Metanephros (tissue), 2 donors: ENCODE measurements at places on chromosomes 6 and 20. TPM values are rescaled to one million over a fixed set of nuclear protein-coding genes. Genes with fewer than 3 reads are reported as not detected.

HUS1B gene
- total RNA-seq, result 3.0 TPM

CRISP2 gene
- total RNA-seq, result 0.18 TPM

RNF39 gene
- not detected for total RNA-seq

PERP gene
- 11.2 TPM for total RNA-seq

TRIM27 gene
- total RNA-seq, result 66.6 TPM
